ENCODE measurements at places on chromosomes 13 and 19.

GRCh38 chr13:21911646-21912298 is 240.9 kb downstream of the FGF9 start:
- DNase-seq, result no peak

- DNase-seq, result no peak
These were observed 335.8 kb downstream of the SLITRK1 start for GRCh38 chr13:83546476-83546875.

DNA sequence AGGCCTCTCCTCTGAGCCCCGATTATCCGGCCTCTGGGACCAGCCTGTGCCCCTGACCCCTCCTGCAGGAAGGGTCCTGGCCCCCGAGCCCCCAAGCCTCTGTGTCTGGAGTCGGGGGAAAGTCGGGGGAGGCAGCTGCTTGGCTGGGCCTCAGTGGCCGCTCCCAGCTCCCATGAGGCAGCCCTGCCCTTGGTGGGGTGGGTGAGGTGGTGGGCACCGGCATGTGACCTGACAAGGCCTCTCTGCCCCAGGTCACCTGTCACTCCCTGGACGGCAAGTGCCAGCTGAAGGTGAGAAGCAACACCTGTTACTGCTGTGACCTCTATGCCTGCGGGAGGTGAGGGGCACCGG is 41.5 kb downstream of the TMEM255B start:
- no peak for DNase-seq

- peak; percentile 8 for DNase-seq
These were observed 1.1 kb downstream of the SHISA2 start for GRCh38 chr13:26050568-26051230.

DNA sequence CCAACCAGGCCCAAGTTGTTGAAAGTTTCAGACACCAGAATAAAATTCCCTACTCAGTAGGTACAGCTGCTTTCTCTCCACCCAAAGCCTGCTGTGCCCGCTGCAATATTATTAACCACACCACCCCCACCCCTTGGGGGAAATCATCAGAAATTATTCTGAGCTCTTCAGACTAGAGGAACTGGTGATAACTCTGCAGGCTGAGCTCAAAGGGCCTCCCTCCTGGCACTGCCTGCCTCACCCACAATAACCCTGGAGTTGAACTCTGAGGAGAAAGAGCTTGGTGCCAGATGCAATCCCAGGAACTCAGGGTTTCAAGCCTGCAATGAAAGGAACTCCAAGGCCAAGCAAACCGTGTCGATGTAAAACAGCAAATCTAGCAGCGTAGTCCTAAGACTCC is 381.7 kb upstream of the ZNF507 start:
- no peak for DNase-seq

DNA sequence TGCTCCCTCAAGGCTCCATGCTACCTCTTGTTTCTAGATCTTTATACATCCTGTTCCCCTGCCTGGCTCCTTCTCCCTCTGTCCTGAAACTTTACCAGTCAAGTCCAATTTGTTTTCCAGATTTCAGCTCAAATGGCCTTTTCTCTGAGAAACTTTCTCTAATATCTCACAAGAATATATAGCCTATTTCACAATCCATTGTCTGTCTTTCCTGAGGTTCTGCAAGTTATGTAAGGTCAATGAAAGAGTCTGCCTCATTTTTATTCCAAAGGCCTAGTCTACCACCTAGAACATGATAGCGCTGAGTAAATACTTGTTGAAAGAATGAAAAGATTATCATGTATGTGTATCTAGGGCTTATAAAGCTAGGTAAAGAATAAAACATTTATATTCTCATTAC is 348.8 kb downstream of the SPRY2 start:
- no peak for DNase-seq

GRCh38 chr13:75621147-75621546 is 15.0 kb upstream of the LMO7 start:
- no peak for DNase-seq

GRCh38 chr19:15396436-15396835 is 16.8 kb upstream of the AKAP8 start:
- DNase-seq, result no peak

DNA sequence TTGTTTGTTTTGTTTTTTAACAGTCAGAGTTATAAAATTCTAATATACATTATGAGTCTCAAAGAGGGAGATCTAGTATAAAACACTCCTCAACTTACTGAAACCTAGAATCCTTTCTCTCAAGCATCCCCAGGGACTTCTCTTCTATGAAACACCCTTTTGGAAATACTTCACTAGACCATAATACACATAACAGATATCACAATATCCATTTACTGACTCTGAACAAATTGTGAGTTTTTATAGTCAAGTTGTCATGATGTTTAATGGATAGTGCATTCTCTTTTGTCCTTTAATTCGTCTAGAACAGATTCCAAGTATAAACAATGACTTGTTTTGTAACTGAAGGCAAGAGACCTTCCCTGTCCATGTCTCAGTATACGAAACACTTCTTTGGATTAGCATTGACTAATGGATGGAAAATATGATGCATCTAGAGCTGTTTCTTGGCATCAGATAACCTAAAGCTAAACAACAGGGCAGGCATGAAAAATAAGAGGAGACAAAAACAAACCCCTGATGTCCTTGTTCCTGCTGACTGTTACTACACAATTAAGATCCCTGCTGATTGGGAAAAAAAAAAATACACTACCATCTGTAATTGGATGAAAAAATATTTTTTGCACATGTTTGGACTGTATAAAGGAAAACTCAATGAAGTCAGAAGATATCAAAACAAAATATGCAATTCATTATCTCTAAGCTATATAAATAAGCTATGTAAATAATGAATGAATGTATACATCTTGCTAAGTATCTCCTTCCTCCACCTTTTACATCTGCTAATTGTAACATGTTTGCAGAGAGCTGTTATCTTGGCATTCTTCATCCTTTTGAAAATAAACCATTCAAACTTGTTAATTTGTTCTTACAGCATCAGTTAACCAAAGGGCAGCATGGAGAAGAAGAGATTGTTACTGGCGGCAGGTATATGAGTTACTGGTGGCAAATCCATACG is 214.2 kb downstream of the LACC1 start:
- DNase-seq, result no peak

DNA sequence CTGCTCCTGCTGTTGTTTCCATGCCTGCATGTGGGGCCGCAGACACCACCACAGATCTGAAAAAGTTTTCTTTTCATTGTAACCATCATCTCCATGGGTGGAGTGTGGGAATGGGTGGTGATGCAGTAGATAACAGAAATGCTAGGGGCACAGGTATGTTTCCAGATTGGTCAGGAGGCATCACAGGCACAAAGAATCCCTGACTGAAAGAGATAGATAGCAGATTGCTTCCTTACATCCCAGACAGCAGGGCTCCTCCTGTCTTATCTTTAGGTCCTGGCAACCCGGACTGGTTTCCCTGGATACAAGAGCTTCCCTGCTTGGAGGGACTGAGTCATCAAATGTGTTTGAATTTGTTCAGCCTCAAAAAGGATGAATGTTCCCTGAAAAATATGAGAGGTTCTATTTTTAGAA is 1937.6 kb downstream of the PCDH9 start:
- DNase-seq, result no peak

GRCh38 chr13:31007417-31007816 is 75.0 kb downstream of the TEX26 start:
- no peak for DNase-seq

DNA sequence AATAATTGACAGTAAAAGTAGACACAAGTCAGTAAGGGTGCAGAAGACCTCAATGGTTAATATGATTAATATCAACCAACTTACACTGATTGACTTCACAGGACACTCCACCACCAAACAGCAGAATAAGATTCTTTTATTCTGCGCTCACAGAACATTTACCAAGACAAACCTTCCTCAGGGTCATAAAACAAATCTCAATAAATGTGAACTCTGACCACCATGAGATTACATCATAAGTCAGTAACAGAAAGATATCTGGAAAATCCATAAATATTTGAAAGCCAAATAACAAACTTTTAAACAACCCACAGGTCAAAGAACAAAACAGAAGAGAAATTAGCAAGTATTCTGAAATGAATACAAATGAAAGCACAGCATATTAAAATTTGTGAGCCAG is 99.7 kb downstream of the SPACA7 start:
- no peak for DNase-seq

DNA sequence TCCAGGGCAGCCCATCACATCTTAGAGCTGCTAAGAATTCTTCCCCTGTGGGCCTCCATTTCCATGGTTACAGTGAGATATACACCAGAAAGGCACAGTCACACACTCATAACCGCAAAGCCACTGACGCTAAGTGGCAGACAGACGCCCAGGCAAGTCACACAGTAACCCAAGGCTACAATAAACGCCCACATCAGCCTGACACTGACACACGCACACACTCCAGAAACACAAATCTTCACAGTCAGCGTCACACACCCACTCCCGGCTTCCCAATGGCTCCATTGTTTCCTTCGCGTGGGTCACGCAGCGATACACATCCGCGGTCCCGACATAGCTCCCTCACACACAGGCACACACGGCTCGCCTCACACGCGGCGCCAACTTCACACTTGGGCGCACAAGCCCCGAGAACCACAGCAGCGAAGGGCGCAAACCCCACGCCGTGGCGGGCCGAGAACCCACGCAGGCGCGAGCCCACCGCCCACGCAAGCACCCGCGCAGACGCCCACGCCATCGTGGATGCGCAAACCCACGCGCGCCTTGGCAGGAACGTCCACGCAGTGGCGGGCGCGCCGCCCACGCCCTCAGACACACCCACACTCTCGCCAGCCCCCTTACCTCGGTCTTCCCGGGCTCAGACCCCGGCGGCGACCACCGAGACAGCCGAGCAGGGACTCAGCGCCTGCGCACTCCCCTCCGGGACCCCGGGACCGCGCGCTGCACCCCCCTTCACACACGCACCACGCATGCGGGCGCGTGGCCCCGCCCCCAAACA is at the start of gene ZNF667:
Gene ZNF667 (minus strand): TSS at position 695 of the 778 bp plus-strand sequence. CDS start 14,975 bp downstream, outside the sequence.
- peak; percentile 15 for DNase-seq

GRCh38 chr13:105847527-105848291 is 687.8 kb downstream of the EFNB2 start:
- DNase-seq, result no peak

DNA sequence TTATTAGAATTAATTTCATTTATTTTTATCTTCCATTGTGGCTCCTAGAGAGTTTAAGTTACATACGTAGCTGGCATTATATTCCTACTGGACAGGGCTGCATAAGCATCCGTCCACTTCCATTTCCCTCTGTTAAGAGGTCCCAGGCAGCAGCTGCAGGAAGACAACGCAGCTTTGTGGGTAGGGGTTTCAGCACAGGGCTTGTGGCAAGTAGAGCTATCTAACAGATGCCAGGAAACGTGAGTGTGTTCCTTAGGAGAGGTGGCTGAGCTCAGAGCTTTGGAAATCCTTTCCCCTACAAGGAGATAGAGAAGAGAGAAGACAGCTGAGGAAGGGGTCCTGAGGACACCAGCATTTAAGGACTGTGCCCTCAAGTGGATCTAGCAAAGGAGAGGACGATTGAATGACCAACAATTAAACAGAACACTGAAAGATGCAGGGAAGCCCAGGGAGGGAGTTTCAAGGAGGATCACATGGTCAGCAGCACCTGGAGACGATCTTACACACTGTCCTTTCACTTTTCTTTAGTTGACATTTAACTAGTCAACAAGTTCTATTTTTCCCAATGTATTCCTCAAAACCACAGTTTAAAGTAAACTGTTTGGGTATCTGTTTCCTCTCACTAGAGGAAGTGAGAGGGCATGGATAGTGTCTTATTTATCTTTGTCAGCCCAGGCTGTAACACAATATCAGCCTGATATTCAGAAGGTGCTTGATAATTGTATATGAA is 2.3 kb upstream of the N4BP2L1 start:
- DNase-seq, result no peak

DNA sequence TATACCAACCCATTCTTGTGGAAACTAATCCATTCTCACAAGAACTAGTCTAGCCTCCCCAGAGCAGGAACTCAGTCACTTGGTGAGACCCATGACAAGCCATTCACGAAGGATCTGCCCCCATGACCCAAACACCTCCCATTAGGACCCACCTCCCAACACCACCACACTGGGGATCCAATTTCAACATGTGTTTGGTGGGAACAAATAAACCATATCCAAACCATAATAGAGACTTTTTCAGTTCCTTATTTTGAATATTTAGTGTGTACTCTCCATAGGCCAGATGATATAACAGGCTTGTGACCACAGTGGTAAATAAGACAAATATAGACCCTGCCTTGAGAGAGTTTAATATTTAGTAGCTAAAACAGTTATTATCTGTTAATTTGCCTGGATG is 227.5 kb upstream of the SERP2 start:
- DNase-seq, result no peak

DNA sequence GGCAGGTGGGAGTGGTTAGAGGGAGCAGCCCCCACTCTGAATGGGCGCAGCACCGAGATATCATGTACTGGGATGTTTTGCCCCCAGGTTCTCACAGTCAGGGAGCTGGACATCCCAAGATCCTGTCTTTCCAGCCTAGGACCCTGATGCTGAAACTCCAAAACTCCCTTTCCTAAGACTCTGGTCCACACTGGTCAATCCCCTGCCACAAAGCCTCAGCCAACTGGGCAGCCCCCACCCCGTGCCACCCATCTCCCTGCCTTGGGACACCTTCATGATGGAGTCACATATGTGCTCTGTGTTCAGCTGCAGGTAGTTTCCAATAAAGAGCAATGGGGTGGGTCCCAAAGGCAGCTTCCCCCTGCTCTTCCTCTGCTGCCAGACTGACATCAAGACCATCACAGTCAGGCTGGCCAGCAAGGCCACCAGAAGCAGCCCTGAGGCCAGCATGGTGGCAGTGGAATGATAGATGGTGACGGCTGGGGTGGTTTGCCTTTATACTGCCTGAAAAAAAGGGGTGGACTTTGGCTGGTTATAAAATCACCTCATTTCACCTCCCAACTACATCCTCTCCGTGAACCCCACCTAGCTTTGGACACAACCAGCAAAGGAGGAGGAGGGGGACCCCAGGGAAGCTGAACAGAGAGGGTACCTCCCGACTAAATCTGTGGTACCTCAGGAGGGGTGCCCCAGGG is 36.3 kb downstream of the CYP2B6 start:
- DNase-seq, result no peak

DNA sequence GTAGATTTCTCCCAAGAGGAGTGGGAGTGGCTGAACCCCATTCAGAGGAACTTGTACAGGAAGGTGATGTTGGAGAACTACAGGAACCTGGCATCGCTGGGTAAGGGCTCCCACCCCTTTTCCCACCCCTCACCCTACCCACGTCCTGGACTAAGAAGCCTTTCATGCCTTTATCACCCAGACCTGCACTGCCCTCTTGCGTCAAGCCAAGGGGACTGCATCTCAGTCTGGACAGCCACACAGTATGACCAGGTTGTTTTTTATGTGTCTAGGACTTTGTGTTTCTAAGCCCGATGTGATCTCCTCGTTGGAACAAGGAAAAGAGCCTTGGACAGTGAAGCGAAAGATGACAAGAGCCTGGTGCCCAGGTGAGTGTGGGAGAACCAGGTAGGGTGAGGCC is 8.8 kb downstream of the ZFP28 start:
- no peak for DNase-seq

GRCh38 chr19:27392027-27392632 is 1820.8 kb downstream of the UQCRFS1 start:
- no peak for DNase-seq

GRCh38 chr19:58519087-58519354 is 589 bp downstream of the ZBTB45 start:
- DNase-seq, result peak; percentile 63

- no peak for DNase-seq
These were observed 27.0 kb downstream of the ZMYM5 start for GRCh38 chr13:19836472-19836871.

All from activated naive CD8-positive, alpha-beta T cell treated with anti-CD3 and anti-CD28 coated beads, Interleukin-2, amount 50 U/mL, for 24 hours (primary cell).